Thoracic aorta (tissue), 2 donors: ENCODE measurements at places on chromosomes 3 and 15. TPM values are rescaled to one million over a fixed set of nuclear protein-coding genes. Genes with fewer than 3 reads are reported as not detected.

- no peaks in the 10 kb centered on the region for H3K27me3 ChIP-seq
- H3K36me3 ChIP-seq, result no peaks in the 10 kb centered on the region
- no peak overlapping the region for H3K27ac ChIP-seq
These were observed 64.3 kb downstream of the EOMES start for GRCh38 chr3:27657871-27658270.

- no peak overlapping the region for H3K27ac ChIP-seq
- no peaks in the 10 kb centered on the region for H3K36me3 ChIP-seq
- DNase-seq, result no peak
- peaks cover 19% of the 10 kb centered on the region for H3K4me1 ChIP-seq
- H3K27me3 ChIP-seq, result no peaks in the 10 kb centered on the region
- H3K4me3 ChIP-seq, result no peak overlapping the region
These were observed 12.9 kb downstream of the DYNC1LI1 start for GRCh38 chr3:32557640-32558352.

GRCh38 chr3:15632212-15632580, 30.7 kb downstream of the BTD start:
- H3K4me3 ChIP-seq, result no peak overlapping the region
- H3K27ac ChIP-seq, result no peak overlapping the region
- no peaks in the 10 kb centered on the region for H3K36me3 ChIP-seq
- H3K27me3 ChIP-seq, result no peaks in the 10 kb centered on the region

GRCh38 chr3:56061279-56061626, 407.0 kb downstream of the ERC2 start:
- H3K27ac ChIP-seq, result no peak overlapping the region
- H3K36me3 ChIP-seq, result no peaks in the 10 kb centered on the region
- H3K27me3 ChIP-seq, result no peaks in the 10 kb centered on the region

The LRRC2 gene
- total RNA-seq, result 0.42 TPM

The CPNE9 gene
- total RNA-seq, result not detected

The PLSCR5 gene
- not detected for total RNA-seq
